ENCODE measurements at places on chromosomes 6 and 20. TPM values are rescaled to one million over a fixed set of nuclear protein-coding genes. Genes with fewer than 3 reads are reported as not detected.

DNA sequence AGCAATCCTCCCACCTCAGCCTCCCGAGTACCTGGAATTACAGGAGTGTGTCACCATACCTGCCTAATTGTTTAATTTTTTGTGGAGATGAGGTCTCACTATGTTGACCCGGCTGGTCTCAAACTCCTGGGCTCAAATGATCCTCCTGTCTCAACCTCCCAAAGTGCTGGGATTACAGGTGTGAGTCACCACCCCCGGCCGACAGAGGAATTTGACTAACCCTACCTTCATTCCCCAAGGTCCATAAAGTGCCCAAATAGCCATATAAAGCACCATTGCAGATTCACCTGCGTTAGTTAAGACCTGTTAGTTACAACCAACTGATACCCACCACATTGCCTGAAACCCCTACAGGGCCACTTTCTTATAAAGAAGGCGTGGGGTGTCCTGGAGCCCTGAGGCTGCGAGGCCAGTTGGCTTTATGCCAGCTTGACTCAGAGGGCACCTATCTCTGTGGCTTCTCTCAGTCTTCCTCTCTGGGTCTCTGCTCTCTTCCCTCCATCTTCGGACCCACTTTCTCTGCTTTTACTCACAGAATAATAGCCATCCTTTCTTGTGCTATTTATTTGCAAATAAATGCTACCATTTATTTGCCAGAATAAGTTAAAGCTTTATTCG, 65.6 kb downstream of the SLC2A10 start:
- no peak for DNase-seq

DNA sequence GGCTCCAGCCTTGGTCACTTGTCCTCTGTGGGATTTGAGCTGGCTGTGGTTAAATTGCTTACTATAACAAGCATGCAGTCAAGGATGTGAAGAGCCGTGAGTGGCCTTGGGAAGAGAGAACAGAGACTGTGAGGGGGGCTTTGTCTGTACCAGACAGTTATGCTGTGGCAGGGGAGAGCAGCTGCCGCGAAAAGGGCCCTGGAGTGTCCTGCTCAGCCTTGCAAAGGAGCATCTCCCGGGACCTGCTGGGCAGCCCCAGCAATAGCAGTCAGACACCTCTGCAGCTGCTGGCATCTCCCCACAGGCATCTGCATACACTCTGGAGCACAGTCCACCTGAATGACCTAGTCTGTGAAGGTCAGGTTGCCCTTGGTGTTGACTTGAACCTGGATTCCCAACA, 6.3 kb downstream of the EBF4 start:
- no peak for DNase-seq

DNA sequence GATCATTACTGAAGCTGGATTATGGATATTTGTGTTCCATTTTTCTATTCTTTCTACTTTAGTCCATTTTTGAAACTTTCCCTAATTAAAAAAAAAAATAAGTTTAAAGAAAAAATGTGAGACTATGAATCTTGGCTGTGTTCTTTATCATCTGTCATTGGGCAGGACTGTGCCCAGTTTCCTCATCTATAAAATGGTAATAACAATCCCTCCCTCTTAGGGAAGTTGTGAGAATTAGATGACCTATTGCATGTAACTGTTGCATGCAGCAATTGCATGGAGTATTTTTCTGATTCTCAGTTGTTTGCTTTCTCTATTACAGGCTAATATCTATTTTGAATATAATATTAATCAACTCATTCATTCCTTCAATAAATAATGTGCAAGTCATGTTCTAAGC, 108.2 kb upstream of the LOC128125822 start:
- DNase-seq, result no peak

- DNase-seq, result no peak
Observed at GRCh38 chr6:56659721-56660380, 17.2 kb upstream of the DST start.

- no peak for DNase-seq
Observed at GRCh38 chr20:18650224-18650623, 62.4 kb downstream of the DTD1 start.

DNA sequence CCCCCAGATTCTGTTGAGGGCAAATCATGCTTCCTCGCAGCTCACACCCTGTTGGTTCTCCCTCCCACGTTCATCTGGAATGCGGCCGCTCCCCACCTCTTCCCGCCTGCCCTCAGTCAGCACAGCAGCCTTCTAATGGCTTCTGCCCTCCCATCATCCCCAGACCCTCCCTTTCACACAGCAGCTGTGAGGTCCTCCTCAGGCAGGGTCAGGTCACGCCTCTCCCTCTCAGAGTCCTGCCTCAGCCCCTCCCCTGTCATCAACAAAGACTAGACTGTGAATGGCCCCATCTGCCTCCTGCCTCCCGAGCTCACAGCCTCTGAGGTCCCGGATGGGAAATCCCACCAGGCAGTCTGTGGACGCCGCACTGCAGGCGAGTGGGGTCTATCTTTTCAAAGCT, 7.9 kb upstream of the BHLHE23 start:
- DNase-seq, result no peak

DNA sequence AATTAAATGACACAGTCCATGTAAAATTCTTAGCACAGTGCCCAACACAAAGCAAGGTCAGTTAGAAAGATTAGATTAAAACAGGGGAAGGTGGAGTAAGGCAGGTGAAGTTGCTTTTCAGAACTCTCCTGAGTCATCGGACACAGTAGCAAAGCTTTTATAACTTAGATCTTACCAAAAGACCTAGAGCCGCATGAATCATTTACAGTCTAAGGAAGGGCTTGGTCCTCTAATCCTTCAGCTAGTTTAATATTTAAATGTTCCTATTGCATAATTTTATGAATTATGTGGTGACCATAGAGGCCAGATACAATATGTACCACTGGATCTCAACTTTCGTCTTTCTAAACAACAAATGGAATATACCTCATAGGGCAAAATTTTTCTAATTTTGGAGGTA, 202.1 kb upstream of the SNX9 start:
- peak; percentile 76 for DNase-seq

GRCh38 chr20:1434571-1435336, 31.9 kb downstream of the NSFL1C start:
- DNase-seq, result peak; percentile 91

Gene SIRT5
- total RNA-seq, result 12.8 TPM

Gene ROS1
- total RNA-seq, result 2.7 TPM

Gene RIMS1
- 29.5 TPM for total RNA-seq

Gene JAG1
- 51.0 TPM for total RNA-seq

Gene ABHD16B
- not detected for total RNA-seq

Gene NTSR1
- not detected for total RNA-seq

Gene AIG1
- 61.6 TPM for total RNA-seq
